ENCODE measurements at places on chromosomes 12 and 14. TPM values are rescaled to one million over a fixed set of nuclear protein-coding genes. Genes with fewer than 3 reads are reported as not detected.

GRCh38 chr12:95648990-95649791, 97.9 kb upstream of the USP44 start:
- no peak for DNase-seq

C12orf56 gene
- 0.29 TPM for polyA plus RNA-seq

GRCh38 chr14:27387463-27387862, 789.6 kb upstream of the NOVA1 start:
- DNase-seq = no peak

NGB gene
- polyA plus RNA-seq = not detected

LTBP2 gene
- polyA plus RNA-seq = 61.8 TPM

GRCh38 chr14:67622675-67623074, 3.0 kb downstream of the ARG2 start:
- DNase-seq = no peak

Measured in AG04450 (cell line).